ENCODE measurements at places on chromosomes 4 and X.

GRCh38 chr4:78671903-78672815 is 104.0 kb upstream of the BMP2K start:
- DNase-seq = no peak

- DNase-seq = no peak
Measured at GRCh38 chrX:16826207-16826606, 39.9 kb downstream of the TXLNG start.

DNA sequence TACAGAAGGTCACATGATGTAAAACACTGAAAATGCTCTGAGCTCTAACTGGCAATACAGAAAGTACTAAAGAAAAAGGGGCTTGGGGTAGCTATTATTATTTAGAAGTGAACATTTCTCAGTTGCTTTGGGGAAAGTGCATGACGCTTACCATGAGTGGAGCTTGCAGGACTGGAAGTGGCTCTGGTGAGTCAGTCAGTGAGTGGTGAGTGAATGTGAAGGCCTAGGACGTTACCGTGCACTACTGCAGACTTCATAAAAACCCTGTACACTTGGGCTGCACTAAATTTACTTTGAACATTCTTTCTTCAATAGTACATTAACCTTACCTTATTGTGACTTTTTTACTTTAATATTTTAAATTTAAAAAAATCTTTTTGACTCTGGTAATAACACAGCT is 89.3 kb upstream of the ENPP6 start:
- DNase-seq = no peak

DNA sequence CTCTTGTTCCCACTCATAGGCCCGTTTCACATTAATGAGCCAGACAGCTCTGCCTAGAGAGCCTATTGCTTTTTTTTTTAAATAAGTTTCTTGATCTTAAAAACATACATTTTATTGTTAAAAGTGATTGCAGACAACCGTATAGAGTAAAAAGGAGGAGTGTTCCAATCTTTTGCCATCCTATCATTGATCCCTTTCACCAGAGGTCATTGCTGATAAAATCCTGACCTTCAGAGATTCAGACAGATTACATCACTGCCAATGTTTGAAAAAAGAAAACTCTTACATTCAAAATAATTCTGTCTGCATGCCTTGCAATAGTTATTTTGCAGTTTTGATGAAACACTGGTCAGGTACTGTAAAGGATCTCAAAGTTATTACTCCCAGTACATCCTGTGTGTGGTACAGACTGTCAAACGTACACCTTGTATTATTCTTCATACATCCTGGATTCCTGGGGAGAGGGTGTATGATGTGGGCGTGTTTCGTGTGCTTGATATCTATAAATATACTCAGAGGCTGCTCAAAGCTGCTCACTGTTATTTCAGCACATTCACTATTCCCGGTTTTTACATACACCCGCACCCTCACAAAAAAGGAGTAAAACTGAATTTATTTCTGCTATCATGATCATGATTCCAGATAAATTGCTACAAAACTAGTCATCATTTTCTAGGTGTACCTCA is 15.4 kb upstream of the KLHL2 start:
- DNase-seq = no peak

- no peak for DNase-seq
Measured at GRCh38 chrX:27619459-27619858, 29.3 kb downstream of the DCAF8L2 start.

GRCh38 chr4:57103051-57103450 is 7.1 kb downstream of the IGFBP7 start:
- no peak for DNase-seq

DNA sequence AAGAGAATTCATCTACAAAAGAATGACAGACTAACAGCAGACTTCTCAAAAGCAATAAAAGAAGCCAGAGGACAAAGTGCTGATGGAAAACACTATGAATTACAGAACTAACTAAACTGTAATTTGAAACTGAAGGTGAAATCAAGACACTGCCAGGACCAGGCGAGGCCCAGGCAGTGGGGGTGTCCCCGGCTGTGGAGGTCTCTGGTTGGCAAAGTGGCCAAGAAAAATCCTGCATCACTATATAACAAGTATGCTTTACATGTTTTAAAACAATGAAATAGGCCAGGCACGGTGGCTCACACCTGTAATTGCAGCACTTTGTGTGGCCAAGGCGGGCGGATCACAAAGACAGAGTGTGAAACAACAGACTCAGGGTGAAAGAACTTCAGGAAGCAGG is 32.9 kb downstream of the CHM start:
- DNase-seq = no peak

- no peak for DNase-seq
Measured at GRCh38 chrX:40607381-40607780, 15.8 kb upstream of the MPC1L start.

DNA sequence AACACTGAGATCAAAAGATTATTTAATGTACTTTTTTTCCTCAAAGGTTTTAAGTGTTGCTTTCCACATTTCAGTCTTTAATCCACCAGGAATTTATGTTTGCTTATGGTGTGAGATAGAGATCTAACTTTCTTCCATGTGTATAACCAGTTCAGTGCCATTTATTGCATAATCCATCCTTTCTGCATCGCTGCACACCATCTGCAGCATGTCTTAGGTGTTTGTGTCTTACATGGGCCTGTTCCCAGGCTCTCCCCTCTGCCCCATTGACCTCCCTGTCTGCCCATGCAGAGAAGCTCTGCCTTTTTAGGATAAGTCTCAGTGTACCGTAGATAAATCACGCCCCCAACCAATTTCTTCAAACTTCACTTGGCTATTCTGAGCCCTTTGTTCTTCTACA is 30.3 kb downstream of the NSDHL start:
- DNase-seq = no peak

DNA sequence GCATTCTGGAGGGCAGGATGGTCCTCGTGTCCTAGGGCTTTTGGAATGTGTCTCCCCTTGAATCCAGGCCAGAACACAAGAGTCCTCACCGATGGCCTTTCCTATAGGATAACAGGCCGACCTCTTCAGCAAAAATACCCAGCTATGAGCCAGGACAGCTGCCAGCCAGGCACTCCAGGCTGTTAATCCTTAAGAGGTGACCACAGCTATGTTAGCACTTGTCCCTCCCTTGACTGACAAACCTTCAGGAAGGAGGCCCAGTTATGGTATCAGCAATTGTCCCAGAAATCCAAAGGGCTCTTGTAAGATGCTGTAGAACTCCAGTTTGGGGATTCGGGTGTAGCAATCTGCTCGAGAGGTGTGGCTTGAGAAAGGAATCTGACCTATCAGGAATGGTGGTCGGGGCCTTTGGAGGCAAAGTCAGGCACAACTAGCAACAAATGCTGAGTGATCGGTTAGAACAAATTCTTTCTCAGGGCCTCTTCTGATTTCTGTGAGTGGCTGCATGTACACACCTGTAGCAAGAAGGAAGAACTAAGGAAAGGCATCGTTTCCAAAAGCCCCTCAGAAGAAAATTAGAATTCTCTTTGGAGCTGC is 54.6 kb downstream of the PTCHD1 start:
- no peak for DNase-seq

DNA sequence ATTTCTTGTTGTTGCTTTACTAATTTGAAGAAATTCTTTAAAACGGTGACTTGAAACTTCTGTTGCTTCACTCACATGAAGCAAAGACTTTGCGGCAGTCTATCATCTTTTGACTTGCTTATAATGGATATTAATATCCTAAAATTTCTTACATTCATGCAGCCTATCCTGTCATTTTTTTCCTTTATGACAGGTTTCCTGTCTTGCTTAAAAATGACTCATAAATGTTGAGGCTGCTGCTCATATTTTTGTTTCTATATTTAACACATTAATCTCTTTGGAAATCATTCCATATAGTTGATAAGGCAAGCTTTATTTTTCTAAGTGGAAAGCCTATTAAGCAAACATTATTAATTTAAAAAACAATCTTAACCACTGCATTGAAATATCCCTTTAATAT is 176.6 kb upstream of the GALNTL6 start:
- DNase-seq = no peak

- peak; percentile 12 for DNase-seq
Measured at GRCh38 chrX:40474205-40474626, 106.6 kb upstream of the ATP6AP2 start.

DNA sequence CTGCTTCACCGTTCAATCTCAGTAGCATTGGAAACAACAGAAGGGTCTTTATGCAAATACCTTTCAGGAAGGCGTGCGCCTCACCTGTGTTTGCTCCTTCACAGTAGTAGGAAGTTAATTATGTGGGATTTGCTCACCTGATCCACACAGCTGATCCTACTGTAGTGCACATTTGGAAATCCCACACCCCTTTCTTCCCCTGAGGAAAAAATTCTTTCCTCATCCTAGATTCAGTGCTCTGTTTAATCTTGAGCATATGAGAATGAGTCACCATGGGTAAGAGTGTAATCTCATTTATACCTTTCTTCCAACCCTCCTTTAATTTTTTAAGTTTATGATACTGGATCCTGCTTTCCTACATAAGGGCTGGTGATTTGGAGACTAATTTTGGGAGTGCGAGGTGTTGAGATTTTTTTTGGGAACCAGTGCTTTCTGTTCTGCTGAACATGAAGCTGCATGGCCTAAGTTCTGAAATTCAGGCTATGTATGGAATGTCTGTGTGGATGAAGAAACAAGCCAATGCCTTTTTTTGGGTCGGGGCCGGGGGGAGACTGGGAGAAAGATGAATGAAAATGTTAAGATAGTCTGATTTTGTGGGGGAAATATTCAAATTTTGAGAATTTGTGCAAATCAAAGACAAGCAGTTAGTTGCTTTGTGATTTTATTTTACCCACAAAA is 19.0 kb downstream of the GAB1 start:
- DNase-seq = no peak

GRCh38 chr4:101191302-101192098 is 155.8 kb downstream of the PPP3CA start:
- DNase-seq = no peak

GRCh38 chr4:106109929-106110328 is 206.1 kb downstream of the TBCK start:
- DNase-seq = no peak

DNA sequence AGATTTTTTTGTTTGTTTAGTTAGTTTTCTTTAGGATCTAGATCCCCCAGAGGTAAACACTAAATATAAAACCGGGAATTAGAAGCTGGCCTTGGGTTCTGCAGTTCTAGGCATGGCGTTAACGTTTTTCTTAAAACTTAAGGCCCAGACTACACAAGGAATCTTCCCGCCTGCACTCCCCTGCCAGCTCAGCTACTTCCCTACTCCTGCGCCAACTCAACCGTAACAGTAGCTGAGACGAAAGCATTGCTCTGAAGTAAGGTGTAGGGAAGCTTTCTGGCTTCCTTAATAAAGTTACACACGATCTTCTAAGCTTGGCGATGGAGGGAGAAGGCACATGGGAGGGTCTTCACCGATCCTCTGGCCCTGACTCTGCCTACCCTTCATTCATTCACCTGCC is 37.1 kb downstream of the CPE start:
- no peak for DNase-seq

DNA sequence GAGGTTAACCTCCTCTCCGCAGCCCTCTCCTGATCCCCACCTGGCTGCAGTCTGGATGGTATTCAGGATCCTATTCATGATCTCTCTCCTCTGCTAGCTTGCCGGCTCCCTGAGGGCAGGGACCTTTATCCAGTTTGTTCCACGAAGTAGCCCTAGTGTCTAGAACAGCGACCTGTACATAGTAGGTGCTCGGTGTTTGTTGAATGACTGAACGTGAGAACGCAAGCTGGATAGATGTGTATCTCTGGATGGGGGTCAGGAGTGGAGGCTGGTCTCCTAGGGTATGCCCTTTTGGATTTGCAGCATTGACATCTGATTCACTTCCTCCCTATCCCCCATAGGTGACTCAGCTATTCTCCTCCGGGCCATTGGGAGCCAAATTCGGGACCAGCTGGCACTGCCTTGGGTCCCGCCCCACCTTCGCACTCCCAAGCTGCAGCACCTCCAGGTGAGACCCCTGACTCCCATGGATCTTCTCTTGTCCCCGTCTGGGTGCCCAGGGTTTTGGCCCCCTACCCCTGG is 7.3 kb downstream of the CCDC22 start:
- no peak for DNase-seq

DNA sequence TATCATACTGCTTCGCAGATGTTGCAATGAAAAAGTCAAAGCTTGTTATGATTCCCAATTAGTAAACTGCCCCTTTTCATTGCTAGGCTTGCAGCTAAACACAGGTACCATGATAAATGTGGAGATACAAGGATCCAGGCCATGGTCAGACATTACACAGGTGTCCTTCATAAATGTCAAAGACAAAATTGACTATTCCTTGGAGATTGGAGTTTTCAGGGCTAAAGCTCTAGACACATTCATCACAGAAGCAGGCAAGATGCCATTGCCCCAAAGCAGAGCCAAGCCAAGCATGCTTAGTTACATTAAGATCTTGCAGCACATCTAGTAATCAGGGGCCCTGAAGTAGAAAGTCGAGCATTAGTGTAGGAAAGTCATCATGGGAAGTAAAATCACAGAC is 111.3 kb upstream of the INTU start:
- no peak for DNase-seq

DNA sequence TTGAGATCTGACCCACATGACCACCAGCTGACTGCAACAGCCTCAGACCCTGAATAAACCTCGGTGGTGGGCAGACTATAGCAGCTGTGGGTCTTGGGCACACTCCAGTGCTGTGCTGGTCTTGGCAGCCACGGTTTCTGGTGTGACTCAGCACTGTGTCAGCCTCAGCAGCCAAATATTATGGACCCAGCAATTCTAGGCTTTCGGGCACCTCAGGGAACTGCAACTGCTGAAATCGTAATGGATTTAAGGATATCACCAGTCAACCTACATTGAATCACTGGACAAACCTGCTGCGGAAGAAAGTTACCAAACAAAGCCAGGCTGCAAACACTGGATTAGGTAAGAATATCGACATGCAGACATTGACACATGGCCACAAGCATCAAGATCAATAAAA is 10.5 kb upstream of the UBE2NL start:
- DNase-seq = no peak

DNA sequence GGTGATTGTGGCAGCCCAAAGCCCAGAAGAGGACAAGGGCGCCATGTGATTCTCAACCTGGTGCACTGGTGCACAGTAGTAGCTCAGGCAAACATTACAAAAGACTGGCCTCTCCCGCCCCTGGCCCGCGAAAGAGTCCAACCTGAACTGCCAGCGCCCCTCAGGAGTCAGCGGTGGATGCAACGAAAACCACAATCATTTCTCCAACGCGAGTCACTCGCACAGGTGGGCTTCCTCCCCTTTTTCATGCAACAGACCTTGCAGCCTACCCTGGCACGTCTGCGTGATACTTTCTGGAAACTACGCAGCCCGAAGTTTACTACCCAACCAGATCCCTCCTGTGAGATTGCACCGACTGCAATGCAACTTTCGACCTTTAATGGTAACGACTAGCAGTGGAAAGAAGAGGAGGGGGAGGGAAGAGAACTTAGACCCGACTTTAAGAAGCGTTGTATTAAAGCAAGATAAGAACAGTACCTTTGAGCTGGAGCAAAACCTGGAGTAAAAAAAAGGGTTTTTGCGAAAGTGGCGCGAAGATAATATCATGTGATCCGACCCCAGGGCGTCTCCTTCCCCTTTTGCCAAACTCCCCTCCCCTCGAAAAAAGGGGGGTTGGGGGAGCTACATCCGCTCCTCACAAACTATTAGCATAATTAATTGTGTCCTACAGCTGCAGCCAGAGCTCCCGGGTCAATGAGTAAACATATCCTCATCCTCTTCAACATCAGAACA is 63.3 kb upstream of the CCDC160 start:
- peak; percentile 22 for DNase-seq
